ENCODE measurements at places on chromosomes 12 and 14.

- DNase-seq, result no peak
Observed at GRCh38 chr12:78963439-78964227, 99.1 kb downstream of the SYT1 start.

GRCh38 chr12:53170215-53170614, 10.3 kb upstream of the ZNF740 start:
- DNase-seq, result no peak

- DNase-seq, result no peak
Observed at GRCh38 chr12:124592050-124592449, 24.6 kb upstream of the NCOR2 start.

GRCh38 chr12:120361506-120362208, 7.3 kb downstream of the MSI1 start:
- DNase-seq, result no peak

GRCh38 chr14:42929806-42930480, 1323.3 kb downstream of the LRFN5 start:
- no peak for DNase-seq

Measured in A549 (cell line).